Activated effector memory CD4-positive, alpha-beta T cell treated with anti-CD3 and anti-CD28 coated beads, Interleukin-2, amount 50 U/mL, for 16 hours (primary cell): ENCODE measurements at places on chromosomes 12 and 14.

GRCh38 chr12:66661357-66661756 lies 17.5 kb downstream of the GRIP1 start:
- DNase-seq = no peak

- no peak for DNase-seq
Measured at GRCh38 chr14:91858536-91859275, 8.6 kb downstream of the TC2N start.

GRCh38 chr12:31650918-31651317 lies 8.6 kb upstream of the ETFBKMT start:
- no peak for DNase-seq

DNA sequence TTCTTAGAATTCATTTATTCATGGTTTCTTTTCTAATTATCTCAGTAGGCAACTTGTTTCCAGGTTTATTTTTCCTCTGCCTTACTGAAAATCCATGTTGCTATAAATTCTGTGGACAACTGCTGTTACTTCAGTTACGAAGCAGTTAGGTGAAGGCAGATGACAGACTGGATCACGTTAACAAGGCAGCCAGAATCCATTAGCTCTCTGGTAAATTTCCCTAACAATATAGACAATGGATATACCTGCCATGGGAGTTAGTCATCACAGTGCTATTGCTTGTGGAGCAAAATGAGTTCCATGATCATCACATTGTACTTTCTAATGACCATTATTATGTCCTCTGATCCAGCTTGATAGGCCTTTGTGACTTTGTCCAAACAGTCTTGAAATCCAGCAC lies 291.5 kb downstream of the NELL2 start:
- no peak for DNase-seq

DNA sequence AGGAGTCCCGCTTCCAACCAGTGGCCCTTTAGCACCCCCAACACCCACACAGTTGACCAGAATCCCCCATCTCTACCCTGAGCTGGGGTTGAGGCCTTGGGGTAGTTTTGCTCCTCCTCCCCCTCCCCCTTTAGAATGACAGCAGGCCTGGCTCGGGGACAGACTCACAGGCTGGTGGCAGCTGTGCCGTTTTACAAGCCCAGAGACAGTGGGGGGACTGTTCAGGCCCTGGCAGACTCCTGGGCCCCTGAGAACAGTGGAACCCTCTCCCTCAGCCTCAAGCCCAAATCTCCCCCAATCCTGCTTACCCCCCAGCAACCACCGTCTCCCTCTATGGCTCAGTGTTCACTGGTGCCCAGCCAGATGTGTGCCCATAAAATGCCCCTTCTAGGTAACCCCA lies 10.1 kb downstream of the TMEM119 start:
- no peak for DNase-seq

DNA sequence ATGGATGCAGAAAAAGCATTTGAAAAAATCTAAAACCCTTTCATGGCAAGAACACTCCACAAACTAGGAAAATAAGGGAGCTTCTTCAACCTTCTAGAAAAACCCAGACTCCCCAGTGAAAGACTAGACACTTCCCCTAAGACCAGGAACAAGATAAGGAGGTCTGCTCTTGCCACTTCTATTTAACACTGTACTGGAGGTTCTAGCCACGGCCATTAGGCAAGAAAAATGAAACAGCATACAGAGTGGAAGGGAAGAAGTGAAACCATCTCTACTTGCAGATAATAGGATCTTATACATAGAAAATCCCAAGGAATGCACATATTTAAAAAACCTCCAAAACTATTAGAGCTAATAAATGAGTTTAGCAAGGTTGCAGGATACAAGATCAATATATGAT lies 42.3 kb downstream of the CHGA start:
- DNase-seq = no peak

DNA sequence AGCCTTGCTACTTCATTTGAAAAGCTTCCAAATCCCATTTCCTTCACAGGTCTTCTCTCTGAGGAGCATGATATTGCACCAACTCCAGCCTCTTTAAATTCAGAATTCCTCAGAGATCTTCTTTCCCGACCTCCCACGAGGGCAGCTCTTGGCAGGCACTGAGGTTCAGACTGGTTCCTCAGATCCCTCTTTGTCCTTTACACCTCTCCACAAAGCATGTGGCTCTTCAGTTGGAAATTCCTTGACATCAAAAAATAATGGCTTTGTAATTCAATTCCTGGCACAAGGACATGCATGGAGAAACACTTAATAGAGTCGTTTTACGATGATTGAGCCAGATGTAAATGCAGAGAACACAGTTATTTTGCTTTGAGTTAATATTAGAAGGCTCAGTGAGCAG lies 63.2 kb upstream of the TMX1 start:
- no peak for DNase-seq
